Bronchial epithelial cell (primary cell): ENCODE measurements at places on chromosomes 16 and 17. TPM values are rescaled to one million over a fixed set of nuclear protein-coding genes. Genes with fewer than 3 reads are reported as not detected.

The VASN gene
- 6.6 and 10.0 TPM in 2 replicates for total RNA-seq

The KRTAP4-9 gene
- not detected in 2 replicates for total RNA-seq

DNA sequence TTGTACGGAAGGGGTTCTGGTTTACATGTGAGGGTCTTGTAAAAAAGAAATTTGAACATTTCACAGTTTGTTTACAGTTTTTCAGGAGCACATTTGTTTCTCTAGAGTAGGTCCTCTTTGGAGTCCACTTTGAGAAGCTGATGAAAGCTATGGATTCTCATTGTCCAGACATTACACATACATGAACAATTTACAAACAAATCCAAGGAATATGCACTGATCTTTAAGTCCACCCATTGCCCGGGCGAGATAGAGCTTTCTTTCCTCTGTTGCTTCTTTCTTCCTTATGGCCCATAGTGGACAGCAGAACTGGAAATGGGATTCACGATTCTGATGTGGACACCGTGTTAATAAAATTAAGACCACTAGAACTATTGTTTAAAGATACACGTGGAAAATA, 1.9 kb downstream of the DCAF7 start:
- no peak for DNase-seq

- DNase-seq: no peak
These were observed 642 bp downstream of the ZNF205 start for GRCh38 chr16:3112881-3113574.

GRCh38 chr17:82149401-82150099, 51.5 kb upstream of the FASN start:
- DNase-seq: no peak
